Glutamatergic neuron (in vitro differentiated cells): ENCODE measurements at places on chromosomes 7 and 10. TPM values are rescaled to one million over a fixed set of nuclear protein-coding genes. Genes with fewer than 3 reads are reported as not detected.

GRCh38 chr7:105493923-105494315 lies 28.2 kb downstream of the PUS7 start:
- no peak for DNase-seq

INA gene
- total RNA-seq = 625 TPM

DNA sequence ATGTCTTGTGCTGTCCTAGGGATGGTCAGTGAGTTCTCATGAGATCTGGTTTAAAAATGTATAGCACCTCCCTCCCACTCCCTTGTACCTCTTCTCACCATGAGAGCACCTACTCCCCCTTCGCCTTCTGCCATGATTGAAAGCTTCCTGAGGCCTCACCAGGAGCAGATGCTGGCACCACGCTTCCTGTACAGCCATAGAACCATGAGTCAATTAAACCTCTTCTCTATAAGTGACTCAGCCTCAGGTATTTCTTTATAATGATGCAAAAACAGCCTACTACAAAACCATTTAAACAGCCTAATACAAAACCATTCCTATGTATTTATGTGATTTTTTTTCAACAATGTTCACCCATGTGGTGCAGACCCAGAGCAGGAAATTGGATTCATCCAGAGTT lies 32.0 kb downstream of the KDM7A start:
- DNase-seq = no peak

ZNF853 gene
- total RNA-seq = 5.5 TPM

- DNase-seq = no peak
Measured at GRCh38 chr7:150481186-150481920, 30.9 kb downstream of the GIMAP8 start.
